ENCODE measurements at places on chromosomes 12 and 14.

GRCh38 chr12:110234331-110234751 lies 46.7 kb upstream of the ATP2A2 start:
- no peaks in the 10 kb centered on the region for H3K27me3 ChIP-seq
- no peak overlapping the region for H3K4me3 ChIP-seq
- H3K36me3 ChIP-seq, result no peaks in the 10 kb centered on the region
- DNase-seq, result no peak
- H3K27ac ChIP-seq, result no peak overlapping the region
- H3K4me1 ChIP-seq, result no peaks in the 10 kb centered on the region

GRCh38 chr14:92963301-92964123 lies 40.6 kb downstream of the CHGA start:
- no peaks in the 10 kb centered on the region for H3K27me3 ChIP-seq
- H3K4me1 ChIP-seq, result peaks cover 14% of the 10 kb centered on the region
- peak; percentile 48 for DNase-seq
- H3K27ac ChIP-seq, result no peak overlapping the region
- no peak overlapping the region for H3K4me3 ChIP-seq
- no peaks in the 10 kb centered on the region for H3K36me3 ChIP-seq

DNA sequence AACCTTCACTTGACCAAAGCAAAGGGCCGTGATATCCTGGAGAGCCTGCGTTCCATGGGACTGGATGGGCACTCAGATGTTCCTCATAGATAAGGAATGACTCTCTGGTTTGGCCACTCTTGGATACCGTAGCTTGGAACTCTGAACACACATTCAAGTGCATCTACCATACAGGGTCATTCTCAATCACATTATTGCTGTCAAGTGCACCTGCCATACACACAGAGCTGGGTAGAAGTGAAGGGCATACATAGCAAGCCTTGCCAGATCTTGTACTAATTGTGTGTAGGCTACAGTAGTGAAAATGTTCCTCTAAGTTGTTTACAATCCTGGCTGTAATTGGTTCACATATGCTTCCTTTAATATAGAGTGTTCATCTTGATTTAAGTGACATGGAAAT lies 58.3 kb downstream of the PELI2 start:
- peaks cover 11% of the 10 kb centered on the region for H3K4me1 ChIP-seq
- H3K4me3 ChIP-seq, result no peak overlapping the region
- no peak overlapping the region for H3K27ac ChIP-seq
- DNase-seq, result no peak

DNA sequence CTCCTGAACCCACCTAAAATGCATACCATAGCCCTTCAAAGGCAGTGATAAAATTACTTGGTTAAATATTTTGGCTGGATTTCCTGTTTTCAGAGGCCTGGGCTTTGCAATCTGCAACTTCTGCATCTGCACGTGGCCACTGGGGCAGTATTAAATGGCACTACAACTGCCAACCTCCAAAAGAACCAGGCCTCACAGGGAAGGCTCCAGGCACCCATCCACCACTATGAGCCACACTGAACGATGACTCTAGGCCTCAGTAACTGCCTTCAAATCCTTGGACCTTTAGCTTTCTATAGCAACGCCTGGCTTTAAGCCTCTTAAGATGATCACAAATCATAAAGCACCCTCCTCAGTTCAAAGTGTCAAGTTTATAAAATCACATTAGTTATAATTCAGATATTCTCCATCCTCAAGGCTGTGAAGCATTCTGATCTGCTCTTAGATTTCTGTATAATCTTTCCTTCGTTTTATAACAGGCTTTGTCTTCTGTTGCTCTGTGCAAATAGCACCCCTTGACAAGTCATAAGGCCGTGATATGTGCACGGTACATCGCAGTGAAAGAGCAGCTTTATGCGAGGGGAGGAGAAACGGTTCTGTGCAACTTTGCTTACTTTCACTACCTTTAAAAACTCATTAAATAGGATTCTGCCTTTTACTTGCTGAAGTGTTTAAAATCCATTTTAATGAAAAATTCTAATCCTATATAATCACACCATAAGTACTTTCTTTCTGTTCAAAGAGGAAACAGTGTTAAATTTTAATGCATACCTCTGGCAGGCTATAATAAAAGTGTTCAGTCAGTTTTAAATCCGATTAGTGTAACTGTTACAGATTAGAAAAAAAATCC lies 196.4 kb upstream of the G2E3 start:
- no peak overlapping the region for H3K4me3 ChIP-seq
- no peaks in the 10 kb centered on the region for H3K36me3 ChIP-seq
- no peak overlapping the region for H3K27ac ChIP-seq

GRCh38 chr12:87848248-87848868 lies 180.8 kb downstream of the C12orf50 start:
- no peaks in the 10 kb centered on the region for H3K27me3 ChIP-seq
- no peaks in the 10 kb centered on the region for H3K4me1 ChIP-seq
- no peak overlapping the region for H3K4me3 ChIP-seq
- no peaks in the 10 kb centered on the region for H3K36me3 ChIP-seq
- no peak overlapping the region for H3K27ac ChIP-seq

- no peak overlapping the region for H3K27ac ChIP-seq
- no peak overlapping the region for H3K4me3 ChIP-seq
- DNase-seq, result no peak
- H3K27me3 ChIP-seq, result no peaks in the 10 kb centered on the region
- H3K36me3 ChIP-seq, result no peaks in the 10 kb centered on the region
- no peaks in the 10 kb centered on the region for H3K4me1 ChIP-seq
Observed at GRCh38 chr14:36208690-36209278, 32.3 kb upstream of the PTCSC3 start.

- no peak overlapping the region for H3K27ac ChIP-seq
- no peak overlapping the region for H3K4me3 ChIP-seq
- no peaks in the 10 kb centered on the region for H3K36me3 ChIP-seq
- no peak for DNase-seq
- H3K27me3 ChIP-seq, result no peaks in the 10 kb centered on the region
Observed at GRCh38 chr12:104506676-104507401, 50.1 kb downstream of the CHST11 start.

GRCh38 chr14:54146601-54147000 lies 190.0 kb upstream of the BMP4 start:
- H3K4me1 ChIP-seq, result no peaks in the 10 kb centered on the region
- no peak for DNase-seq
- H3K27me3 ChIP-seq, result peaks cover 7% of the 10 kb centered on the region
- H3K27ac ChIP-seq, result no peak overlapping the region

DNA sequence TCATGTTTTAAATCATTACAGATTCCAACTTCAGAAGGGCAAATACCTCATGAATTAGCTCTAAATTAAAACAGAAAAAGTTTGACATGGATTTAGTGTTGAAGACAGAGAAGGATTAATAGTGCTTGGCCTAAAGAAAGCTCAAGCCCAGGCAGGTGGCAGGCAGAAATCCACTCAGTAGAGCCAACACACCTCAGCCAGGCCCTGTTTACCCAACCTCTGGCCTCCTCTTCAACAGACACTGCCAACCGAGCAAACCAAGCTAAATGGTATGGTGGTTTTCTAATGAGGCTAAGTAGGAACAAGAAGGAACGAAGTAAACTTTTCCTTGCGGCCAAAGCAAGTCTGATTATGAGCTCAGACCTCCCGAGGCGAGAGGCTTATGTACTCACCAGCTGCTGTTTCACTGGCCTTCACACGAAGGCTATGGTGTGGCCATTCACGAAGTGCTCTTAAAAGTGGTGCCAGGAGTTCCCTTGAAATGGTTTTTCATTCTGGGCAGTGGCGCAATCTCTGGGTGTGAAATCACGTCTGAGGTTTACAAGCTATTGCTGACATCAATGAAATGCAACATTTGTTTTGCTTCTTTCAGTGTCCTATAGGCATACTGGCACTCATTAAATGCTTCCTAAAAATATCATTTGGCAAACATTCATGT lies 124.1 kb upstream of the LGR5 start:
- H3K27ac ChIP-seq, result no peak overlapping the region
- DNase-seq, result no peak
- H3K4me3 ChIP-seq, result no peak overlapping the region
- H3K27me3 ChIP-seq, result no peaks in the 10 kb centered on the region

GRCh38 chr12:93219947-93220346 lies 157.8 kb upstream of the NUDT4 start:
- H3K4me3 ChIP-seq, result no peak overlapping the region
- H3K27ac ChIP-seq, result no peak overlapping the region
- DNase-seq, result no peak
- peaks cover 8% of the 10 kb centered on the region for H3K4me1 ChIP-seq
- no peaks in the 10 kb centered on the region for H3K27me3 ChIP-seq

- no peaks in the 10 kb centered on the region for H3K4me1 ChIP-seq
- H3K27me3 ChIP-seq, result peaks cover 3% of the 10 kb centered on the region
- peak; percentile 76 for DNase-seq
- H3K36me3 ChIP-seq, result no peaks in the 10 kb centered on the region
- H3K4me3 ChIP-seq, result no peak overlapping the region
Observed at GRCh38 chr14:56659964-56660551, 80.5 kb downstream of the TMEM260 start.

DNA sequence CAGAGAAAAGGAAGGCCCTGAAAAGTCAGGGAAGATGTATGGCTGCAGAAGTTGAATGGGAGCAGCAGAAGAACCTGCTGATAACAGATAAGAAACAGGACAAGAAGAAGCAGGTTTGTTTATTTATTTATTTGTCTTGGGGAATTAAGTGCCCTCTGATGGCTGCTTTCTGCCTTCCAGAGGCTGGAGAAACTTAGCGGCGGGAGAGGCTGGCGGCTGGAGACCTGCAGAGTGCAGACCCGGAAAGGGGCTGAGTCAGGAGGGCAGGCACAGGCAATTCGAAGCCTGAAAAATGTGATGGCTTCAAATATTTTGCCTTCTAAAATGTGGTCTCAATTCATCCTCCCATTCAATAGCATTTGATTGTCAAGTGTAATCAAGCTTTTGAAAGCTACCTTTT lies 168.2 kb upstream of the GZMB start:
- H3K27me3 ChIP-seq, result no peaks in the 10 kb centered on the region
- no peak overlapping the region for H3K27ac ChIP-seq
- H3K4me1 ChIP-seq, result no peaks in the 10 kb centered on the region
- H3K36me3 ChIP-seq, result no peaks in the 10 kb centered on the region
- no peak for DNase-seq
- no peak overlapping the region for H3K4me3 ChIP-seq

DNA sequence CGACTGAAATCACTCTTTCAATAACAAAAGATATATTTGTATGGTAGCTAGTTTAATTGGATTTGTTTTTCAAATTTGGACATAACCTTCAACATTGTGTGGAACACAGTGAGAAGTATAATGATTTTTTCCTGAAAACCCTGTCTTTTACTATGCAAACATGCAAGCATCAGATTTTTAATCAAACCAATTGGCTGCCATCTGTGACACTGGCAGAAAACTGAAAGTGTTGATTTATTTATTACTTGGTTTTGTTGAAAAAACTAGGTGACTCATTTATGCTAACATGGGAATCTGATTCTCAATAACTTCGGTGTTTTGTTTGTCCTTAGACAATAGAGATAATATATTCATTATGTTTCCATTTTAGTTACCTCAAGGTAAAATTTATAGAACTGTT lies 82.0 kb downstream of the NTS start:
- H3K36me3 ChIP-seq, result no peaks in the 10 kb centered on the region
- no peak overlapping the region for H3K27ac ChIP-seq
- DNase-seq, result no peak

DNA sequence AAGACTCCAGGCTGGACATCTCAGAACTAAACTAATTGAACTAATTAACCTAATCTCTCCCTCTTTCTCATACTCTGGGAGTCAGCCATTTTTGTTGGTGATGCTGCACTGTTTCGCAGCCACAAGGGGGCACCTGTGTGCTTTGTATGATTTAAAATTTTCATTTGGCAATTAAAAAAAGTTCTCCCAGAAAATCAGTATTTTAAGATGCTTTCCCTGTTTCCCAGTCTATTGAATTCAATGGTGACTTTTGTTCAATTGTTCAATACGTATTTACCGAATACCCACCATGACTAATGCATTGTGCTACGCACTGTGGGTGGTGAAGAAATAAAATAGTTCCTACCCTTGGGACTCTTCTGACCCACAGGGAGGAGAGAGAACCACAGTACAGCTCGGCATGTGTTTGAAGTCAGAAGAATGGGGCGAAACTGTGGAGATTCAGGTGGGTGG lies 63.7 kb downstream of the ZNF664 start:
- peaks cover 20% of the 10 kb centered on the region for H3K4me1 ChIP-seq
- H3K4me3 ChIP-seq, result no peak overlapping the region
- DNase-seq, result no peak
- no peak overlapping the region for H3K27ac ChIP-seq

- H3K4me3 ChIP-seq, result no peak overlapping the region
- peaks cover 13% of the 10 kb centered on the region for H3K4me1 ChIP-seq
- no peaks in the 10 kb centered on the region for H3K36me3 ChIP-seq
- peaks cover 54% of the 10 kb centered on the region for H3K27me3 ChIP-seq
Observed at GRCh38 chr14:99268810-99269707, 2.9 kb downstream of the BCL11B start.

GRCh38 chr12:53750812-53751335 lies 905 bp downstream of the CISTR start:
- H3K4me3 ChIP-seq, result peak overlapping the region; percentile 60
- no peaks in the 10 kb centered on the region for H3K36me3 ChIP-seq
- DNase-seq, result no peak

GRCh38 chr12:26832822-26833742 lies at the start of gene ITPR2:
TSS of gene ITPR2 (minus strand) at chr12:26833194. CDS start at chr12:26832781, 413 bp downstream.
- DNase-seq, result peak; percentile 100
- peak within 1 kb of the TSS; percentile 93 for H3K4me3 ChIP-seq
- H3K4me1 ChIP-seq, result peaks cover 8% of the 10 kb centered on the region
- H3K27me3 ChIP-seq, result no peaks in the 10 kb centered on the region

GRCh38 chr14:85466678-85467077 lies 63.3 kb upstream of the FLRT2 start:
- no peaks in the 10 kb centered on the region for H3K27me3 ChIP-seq
- peaks cover 11% of the 10 kb centered on the region for H3K4me1 ChIP-seq
- DNase-seq, result peak; percentile 52
- no peak overlapping the region for H3K27ac ChIP-seq
- no peak overlapping the region for H3K4me3 ChIP-seq
- H3K36me3 ChIP-seq, result no peaks in the 10 kb centered on the region

- peaks cover 17% of the 10 kb centered on the region for H3K4me1 ChIP-seq
- peaks cover 4% of the 10 kb centered on the region for H3K27me3 ChIP-seq
- no peak overlapping the region for H3K27ac ChIP-seq
- no peak overlapping the region for H3K4me3 ChIP-seq
- peaks cover 7% of the 10 kb centered on the region for H3K36me3 ChIP-seq
Observed at GRCh38 chr12:57614178-57614947, 3.1 kb downstream of the ARHGEF25 start.

DNA sequence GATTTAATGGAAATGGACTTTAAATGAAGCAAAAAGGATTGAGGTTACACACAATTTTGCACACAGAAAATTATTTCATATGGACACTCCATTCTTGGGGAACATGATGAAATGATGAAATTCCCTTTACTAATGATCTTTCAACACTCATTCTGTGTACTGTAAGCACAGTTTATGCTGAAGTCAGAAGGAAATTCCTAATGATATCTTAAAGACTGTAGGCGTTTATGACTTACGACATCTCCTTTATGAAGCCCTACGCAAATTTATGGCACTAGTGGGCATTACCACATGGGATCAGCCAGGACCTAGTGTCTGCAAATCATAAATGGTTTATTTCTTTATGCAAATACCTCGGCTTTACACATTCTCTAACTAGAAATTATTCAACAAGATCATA lies 97.9 kb upstream of the SOX5 start:
- H3K27ac ChIP-seq, result no peak overlapping the region
- peaks cover 11% of the 10 kb centered on the region for H3K4me1 ChIP-seq
- no peaks in the 10 kb centered on the region for H3K36me3 ChIP-seq
- H3K27me3 ChIP-seq, result peaks cover 3% of the 10 kb centered on the region
- H3K4me3 ChIP-seq, result no peak overlapping the region
- no peak for DNase-seq

- H3K27ac ChIP-seq, result no peak overlapping the region
- H3K27me3 ChIP-seq, result no peaks in the 10 kb centered on the region
- no peak overlapping the region for H3K4me3 ChIP-seq
- H3K4me1 ChIP-seq, result no peaks in the 10 kb centered on the region
- peaks cover 38% of the 10 kb centered on the region for H3K36me3 ChIP-seq
Observed at GRCh38 chr14:58362798-58363412, 32.8 kb upstream of the TOMM20L start.
